ENCODE measurements at places on chromosomes 16 and 17.

DNA sequence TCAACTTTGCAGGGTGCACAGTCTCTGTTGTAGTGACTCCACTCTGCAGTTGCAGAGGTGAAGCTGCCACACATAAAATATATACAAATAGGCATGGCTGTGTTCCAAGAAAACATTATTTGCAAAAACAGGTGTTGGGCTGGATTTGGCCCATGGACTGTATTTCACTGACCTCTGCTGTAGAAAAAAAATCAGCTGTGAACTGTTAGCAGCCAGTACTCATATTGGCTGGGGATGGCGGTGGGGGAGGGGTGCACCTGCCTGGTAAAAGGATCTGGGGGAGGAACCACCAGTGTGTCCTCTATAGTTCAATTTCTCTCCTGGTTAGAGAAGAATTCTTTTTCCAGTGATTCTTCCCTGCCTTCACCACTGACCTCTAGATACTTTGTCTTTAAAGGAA lies 50.0 kb downstream of the SHISA9 start:
- no peak overlapping the region for H3K4me3 ChIP-seq
- H3K4me1 ChIP-seq, result no peaks in the 10 kb centered on the region
- no peaks in the 10 kb centered on the region for H3K36me3 ChIP-seq
- DNase-seq, result no peak

DNA sequence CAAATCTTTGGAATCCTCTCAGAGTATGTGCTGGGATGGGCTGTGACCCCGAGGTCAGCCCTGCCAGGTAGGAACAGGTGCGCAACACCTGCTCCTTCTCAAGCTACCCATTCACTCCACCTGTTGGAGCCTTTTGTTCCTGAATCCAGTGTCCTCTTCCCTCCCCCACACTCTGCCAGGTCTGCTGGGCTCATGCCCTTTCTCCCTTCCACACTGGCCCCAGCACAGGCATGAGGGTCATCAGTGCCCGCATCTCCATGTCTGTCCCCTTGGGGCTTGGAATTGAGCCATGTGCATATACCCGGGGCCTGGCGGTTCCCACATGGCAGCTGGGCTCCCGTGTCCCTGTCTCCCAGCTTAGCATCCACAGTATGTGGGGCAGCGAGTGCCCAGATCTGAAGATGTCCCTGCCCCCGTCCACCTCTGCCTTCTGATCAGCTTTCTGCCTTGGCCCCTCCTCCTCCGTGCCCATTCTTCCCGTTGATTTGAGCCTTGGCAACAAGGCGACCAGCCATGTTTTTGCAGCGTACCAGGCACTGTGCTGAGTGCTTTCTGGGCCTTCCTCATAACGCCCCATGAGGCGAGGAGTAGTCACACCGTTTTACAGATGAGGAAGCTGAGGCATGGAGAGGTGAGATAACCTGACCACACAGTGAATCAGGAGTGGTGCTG lies 102.2 kb downstream of the RAP1GAP2 start:
- no peak overlapping the region for H3K27ac ChIP-seq
- H3K4me1 ChIP-seq, result no peaks in the 10 kb centered on the region

GRCh38 chr16:57304169-57305061 lies 19.9 kb upstream of the PLLP start:
- peak overlapping the region; percentile 68 for H3K27ac ChIP-seq
- H3K36me3 ChIP-seq, result no peaks in the 10 kb centered on the region
- H3K4me3 ChIP-seq, result no peak overlapping the region
- no peaks in the 10 kb centered on the region for H3K27me3 ChIP-seq
- peaks cover 21% of the 10 kb centered on the region for H3K4me1 ChIP-seq

DNA sequence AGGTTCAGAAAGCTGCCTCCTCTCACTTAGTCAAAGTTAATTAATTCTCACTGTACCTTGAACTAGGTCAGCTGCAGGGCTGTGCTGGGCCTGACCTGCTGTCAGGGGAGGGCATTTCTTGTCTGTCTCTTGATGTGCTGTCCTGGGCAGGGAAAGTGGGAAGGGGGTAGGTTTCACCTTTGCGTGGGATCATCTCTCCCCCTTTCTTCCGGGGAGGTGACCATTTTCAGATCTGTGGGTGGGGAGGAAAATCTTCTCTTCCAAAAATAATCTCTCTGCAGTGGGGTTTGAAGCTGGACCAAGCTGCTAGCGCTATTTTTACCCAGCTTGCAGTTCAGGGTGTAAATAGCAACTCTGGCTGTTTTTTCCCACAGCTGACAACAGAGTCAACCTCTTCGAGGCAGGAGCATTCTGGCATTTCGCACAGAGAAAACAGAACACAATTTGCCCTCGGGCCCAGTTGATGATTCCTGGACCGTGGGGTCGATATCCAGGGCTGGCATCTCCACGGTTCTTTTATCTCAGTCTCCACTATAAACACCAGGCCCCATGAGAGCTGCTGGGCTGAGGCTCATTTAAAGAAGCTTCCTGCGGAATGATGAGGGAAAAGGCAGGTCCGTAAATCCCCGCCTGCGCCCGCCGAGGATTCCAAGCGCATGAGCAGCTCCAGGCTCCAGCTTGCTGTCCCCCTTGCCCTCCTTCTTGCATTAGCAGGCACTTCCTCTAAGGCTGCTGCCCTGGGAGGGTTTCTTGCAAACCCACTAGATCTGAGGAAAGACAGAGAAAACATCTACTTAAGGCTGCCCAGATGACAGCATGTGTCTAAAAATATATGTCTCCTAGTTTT lies 93.9 kb downstream of the YPEL2 start:
- no peak overlapping the region for H3K4me3 ChIP-seq
- peak; percentile 74 for DNase-seq
- H3K4me1 ChIP-seq, result peaks cover 40% of the 10 kb centered on the region
- no peaks in the 10 kb centered on the region for H3K27me3 ChIP-seq

- H3K27me3 ChIP-seq, result no peaks in the 10 kb centered on the region
- H3K4me1 ChIP-seq, result no peaks in the 10 kb centered on the region
- no peak overlapping the region for H3K4me3 ChIP-seq
- peak; percentile 50 for DNase-seq
Measured at GRCh38 chr17:47807421-47807820, 14.2 kb downstream of the OSBPL7 start.

DNA sequence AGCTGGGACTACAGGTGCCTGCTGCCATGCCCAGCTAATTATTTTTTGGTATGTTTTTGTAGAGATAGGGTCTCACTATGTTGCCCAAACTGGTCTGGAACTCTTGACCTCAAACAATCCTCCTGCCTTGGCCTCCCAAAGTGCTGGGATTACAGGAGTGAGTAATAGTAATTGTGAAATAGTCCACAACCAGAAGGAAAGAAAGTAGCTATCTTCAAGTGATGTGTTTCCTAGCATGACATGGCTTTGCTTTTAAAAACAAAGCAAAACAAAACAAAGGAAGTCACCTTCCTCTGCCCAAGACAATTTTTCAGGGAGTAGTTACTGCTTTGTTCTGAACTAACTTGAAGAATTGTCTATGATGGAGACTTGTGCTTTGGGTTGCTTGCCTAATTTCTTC lies 27.0 kb downstream of the ATP6V0A1 start:
- no peak for DNase-seq
- H3K4me3 ChIP-seq, result no peak overlapping the region
- no peaks in the 10 kb centered on the region for H3K4me1 ChIP-seq
- H3K36me3 ChIP-seq, result peaks cover 98% of the 10 kb centered on the region
- no peaks in the 10 kb centered on the region for H3K27me3 ChIP-seq

DNA sequence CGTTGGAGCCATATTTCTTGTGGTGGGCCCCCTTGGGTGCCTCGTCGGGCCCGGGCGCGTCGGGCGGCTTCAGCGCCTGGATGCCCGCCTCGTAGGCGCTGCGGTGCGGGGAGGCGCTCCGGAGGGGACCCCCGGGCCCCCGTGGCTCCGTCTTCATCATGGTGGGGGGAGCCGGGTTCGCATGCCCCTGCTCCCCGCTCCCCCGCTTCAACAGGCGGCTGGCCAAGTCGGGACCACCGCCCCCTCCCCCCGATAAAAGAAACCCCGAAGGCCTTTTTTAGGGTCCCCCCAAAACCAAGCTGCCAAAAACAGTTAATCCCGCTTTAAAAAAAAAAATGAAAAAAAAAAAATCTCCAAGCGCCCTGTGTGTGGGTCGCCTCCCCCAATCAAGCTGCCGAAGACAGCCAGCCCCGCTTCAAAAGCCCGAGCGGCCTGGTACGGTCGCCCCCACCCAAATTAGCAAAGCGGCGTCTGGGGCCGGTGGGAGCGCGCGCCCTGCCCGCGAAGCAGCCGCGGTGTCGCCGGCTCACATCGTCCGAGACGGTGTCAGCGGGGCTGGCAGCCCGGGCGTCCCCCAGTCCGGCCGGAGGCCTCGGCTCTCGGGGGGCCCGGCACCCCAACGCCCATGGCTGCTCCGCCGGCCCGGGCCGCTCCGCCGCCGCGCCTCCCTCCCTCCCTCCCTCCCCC lies at the start of gene PPP1R9B:
TSS of gene PPP1R9B (minus strand) at position 324 of the 687 bp plus-strand sequence. CDS start at position 160, 164 bp downstream.
- no peaks in the 10 kb centered on the region for H3K36me3 ChIP-seq
- peaks cover 52% of the 10 kb centered on the region for H3K4me1 ChIP-seq
- H3K27me3 ChIP-seq, result no peaks in the 10 kb centered on the region

DNA sequence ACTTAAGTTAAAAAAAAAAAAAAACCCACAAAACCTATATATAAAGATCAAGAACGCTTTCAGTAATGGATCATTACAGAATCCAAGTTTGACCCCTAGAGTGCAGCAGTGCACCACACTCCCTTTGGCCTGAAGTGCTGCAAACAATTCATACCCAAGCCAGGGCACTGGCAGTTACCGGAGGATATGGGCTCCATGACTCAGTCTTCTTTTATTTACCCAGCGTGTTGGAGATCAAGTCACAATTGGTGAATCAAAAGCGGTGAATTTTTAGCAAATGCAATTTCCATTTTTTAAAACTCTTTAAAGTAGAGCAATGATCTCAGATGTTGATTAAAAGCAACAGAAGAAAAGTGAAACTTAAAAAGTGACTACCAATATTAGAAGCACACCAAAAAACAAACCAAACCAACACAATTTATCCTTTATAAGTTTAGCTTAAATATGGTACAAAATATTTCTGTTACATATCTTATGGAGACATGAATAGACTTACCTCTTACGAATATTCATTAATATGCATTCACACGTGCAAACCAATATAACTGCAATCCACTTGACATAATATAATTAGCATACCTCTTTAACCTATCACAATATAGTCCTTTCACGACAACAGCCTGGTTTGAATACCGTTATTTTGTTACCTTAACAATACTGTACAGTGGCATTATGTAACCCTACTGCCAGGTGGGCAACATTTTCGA lies 46.3 kb downstream of the ZNF652 start:
- H3K4me3 ChIP-seq, result no peak overlapping the region
- no peaks in the 10 kb centered on the region for H3K27me3 ChIP-seq
- H3K36me3 ChIP-seq, result peaks cover 28% of the 10 kb centered on the region
- no peak overlapping the region for H3K27ac ChIP-seq

DNA sequence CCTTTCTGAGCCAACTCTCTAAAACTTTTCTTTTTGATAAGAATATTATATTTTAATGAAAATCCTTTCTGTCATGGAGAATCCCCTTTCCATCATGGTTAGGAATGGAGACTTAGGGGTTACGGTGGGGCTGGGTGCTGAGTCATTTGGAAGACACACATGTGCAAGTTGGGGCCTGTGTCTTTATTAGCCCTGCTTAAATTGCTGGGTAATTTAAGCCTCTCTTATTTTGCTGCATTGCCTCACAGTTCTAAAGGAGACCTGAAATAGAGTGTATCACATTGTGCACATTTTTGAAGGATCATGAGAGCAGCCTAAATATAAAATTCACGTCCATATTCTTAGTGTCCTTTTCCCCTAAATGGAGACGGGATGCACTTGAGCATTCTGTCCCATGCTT lies 61.8 kb upstream of the RBFOX1 start:
- H3K4me1 ChIP-seq, result no peaks in the 10 kb centered on the region
- no peak for DNase-seq
- H3K4me3 ChIP-seq, result no peak overlapping the region
- no peaks in the 10 kb centered on the region for H3K36me3 ChIP-seq
- H3K27me3 ChIP-seq, result no peaks in the 10 kb centered on the region
